ENCODE measurements at places on chromosomes 12 and 14.

GRCh38 chr12:31533470-31533869 lies 57.5 kb downstream of the DENND5B start:
- no peak for DNase-seq

GRCh38 chr12:8501720-8502119 lies 11.6 kb upstream of the CLEC4D start:
- no peak for DNase-seq

GRCh38 chr12:116393859-116394650 lies 116.6 kb upstream of the MED13L start:
- no peak for DNase-seq

- DNase-seq = peak; percentile 46
Measured at GRCh38 chr14:22314183-22314820, 274.7 kb downstream of the DAD1 start.

GRCh38 chr12:31326736-31327659 lies 1.0 kb upstream of the SINHCAF start:
- DNase-seq = no peak

DNA sequence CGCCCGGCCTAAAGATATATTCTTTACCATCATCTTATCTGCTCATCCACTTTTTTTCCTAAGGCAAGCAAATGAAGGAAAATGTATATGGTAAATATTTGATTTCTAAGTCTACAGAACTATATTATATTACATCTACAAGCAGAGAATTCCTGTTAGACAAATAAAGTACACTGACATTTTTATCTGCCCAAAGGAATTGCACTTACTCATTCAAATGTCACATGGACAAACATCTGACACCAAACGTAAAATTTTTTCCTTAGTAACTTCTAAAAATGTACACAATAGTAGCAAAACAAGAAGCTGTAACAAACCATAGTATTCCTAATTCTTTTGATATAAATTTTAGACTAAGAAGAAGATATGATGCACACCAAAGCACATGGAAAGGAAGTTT lies 51.0 kb downstream of the SPPL3 start:
- DNase-seq = no peak

- no peak for DNase-seq
Measured at GRCh38 chr12:94112121-94112520, 36.3 kb upstream of the PLXNC1 start.

- DNase-seq = peak; percentile 34
Measured at GRCh38 chr12:9649532-9649940, 20.0 kb upstream of the CLEC2D start.

GRCh38 chr12:117189725-117190209 lies 503 bp downstream of the FBXO21 start:
- DNase-seq = no peak

Measured in MM.1S (cell line).